ENCODE measurements at places on chromosomes 11 and 22. TPM values are rescaled to one million over a fixed set of nuclear protein-coding genes. Genes with fewer than 3 reads are reported as not detected.

The SLC22A25 gene
- not detected for total RNA-seq

The UPK3A gene
- not detected for total RNA-seq

The MRGPRD gene
- total RNA-seq = not detected

The ABCC8 gene
- total RNA-seq = not detected

The SYT12 gene
- 0.58 TPM for total RNA-seq

The OR51B2 gene
- not detected for total RNA-seq

The P4HA3 gene
- 8.4 TPM for total RNA-seq

The HPX gene
- total RNA-seq = not detected

The GGTLC2 gene
- total RNA-seq = not detected

The OR2D2 gene
- not detected for total RNA-seq

The BAIAP2L2 gene
- total RNA-seq = 27.3 TPM

The CCDC88B gene
- 1.2 TPM for total RNA-seq

The ASRGL1 gene
- not detected for total RNA-seq

The KCTD21 gene
- total RNA-seq = 8.7 TPM

The CPT1B gene
- 0.18 TPM for total RNA-seq

The SLC22A8 gene
- not detected for total RNA-seq

The CYTH4 gene
- 0.53 TPM for total RNA-seq

The OR2AG2 gene
- 0.29 TPM for total RNA-seq

The INSC gene
- 20.8 TPM for total RNA-seq

The ARHGAP20 gene
- 1.2 TPM for total RNA-seq

All from myometrial cell (primary cell).